ENCODE measurements at places on chromosomes 4 and X.

DNA sequence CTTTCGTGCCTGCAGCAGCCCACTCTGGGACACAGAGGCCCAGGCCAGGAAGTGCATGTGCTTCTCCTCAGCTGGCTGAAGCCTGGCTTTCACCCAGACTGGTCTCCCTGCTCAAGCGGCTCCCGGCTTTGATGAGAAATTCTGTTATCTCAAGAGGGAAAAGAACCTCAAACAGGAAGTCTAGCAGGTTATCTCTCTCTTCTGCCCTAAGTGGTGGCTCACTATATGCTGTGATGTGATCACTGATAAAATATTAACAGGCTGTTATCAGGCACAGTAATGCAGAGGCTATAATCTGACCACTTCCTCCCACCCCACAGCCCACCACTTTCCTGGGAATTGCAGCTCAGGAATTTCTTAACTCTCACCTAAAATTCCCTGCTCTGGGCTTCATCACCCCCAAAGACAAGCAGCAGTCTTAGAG is 13.3 kb downstream of the CLDN2 start:
- DNase-seq: no peak

DNA sequence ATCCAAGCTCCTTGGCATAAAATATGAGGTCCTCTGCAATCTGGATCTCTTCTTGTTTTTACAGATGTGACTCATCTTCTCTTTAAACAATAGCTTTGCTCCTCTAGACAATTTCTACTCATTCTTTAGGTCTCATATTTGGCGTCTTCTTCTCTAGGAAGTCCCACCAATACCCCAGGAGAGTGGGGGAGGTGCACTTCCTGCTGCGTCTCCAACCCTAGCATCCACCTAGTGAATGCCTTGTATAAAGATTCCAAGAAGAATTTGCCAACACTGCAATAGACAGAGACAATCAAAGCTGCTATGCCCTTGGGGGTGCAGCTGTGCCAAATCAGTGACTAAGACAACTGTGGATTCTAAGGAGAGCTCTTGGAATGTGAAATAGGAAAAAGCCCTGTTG is 45.7 kb upstream of the SLC10A7 start:
- no peak for DNase-seq

- DNase-seq: no peak
Measured at GRCh38 chr4:137375111-137375850, 157.0 kb downstream of the PCDH18 start.

GRCh38 chrX:134482371-134482770 is 22.4 kb downstream of the HPRT1 start:
- no peak for DNase-seq

- no peak for DNase-seq
Measured at GRCh38 chr4:134470544-134470943, 269.0 kb upstream of the PABPC4L start.

DNA sequence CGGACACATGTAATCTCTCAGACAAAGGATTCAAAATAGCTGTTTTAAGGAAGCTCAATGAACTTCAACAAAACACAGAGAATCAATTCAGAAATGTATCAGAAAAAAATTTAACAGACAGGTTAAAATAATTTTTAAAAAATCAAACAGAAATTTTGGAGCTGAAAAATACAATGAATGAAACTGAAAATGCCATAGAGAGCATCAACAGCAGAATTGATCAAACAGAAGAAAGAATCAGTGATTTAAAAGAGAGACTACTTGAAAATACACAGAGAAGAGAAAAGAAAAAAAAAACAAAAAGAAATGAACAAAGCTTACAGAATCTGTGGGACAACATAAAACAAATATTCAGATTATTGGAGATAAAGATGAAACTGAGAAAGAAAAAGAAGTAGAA is 118.8 kb upstream of the GYPA start:
- DNase-seq: no peak

DNA sequence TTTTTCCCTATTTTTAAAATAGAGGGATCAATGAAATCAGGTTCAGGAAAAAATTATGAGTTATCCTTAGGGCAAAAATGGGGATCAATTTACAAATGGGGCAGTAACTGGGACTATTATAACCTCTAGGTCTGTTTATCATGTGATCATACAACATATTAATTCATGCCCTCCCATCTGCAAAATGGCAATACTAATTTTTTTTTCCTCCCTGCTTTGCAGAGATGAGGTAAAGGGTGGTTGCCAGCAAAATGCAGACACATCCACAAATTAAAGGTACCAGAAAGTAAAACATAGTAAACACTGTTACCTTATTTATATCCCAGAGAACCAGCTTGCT is 467 bp downstream of the HSD17B11 start:
- no peak for DNase-seq

DNA sequence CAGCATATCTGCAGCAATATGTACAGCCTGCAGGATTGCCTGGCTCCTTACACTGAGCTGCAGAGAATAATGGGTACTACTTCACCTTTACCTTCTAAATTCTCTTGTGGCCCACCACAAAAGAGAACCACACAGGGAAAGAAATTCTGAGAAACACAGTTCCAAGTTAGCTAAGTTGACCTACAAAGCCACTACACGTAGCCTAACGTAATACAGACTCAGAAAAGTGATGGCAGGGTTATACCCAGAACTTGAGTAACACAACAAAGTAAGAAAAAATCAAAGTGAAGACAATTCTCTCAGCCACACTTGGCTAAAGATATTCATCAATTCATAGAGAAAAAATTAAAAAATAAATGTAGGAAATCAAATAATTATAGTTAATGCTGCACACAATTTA is 26.4 kb upstream of the SRPX start:
- DNase-seq: no peak
